Cortex of kidney (tissue), 1 donor: ENCODE measurements at places on chromosomes 5 and 9.

DNA sequence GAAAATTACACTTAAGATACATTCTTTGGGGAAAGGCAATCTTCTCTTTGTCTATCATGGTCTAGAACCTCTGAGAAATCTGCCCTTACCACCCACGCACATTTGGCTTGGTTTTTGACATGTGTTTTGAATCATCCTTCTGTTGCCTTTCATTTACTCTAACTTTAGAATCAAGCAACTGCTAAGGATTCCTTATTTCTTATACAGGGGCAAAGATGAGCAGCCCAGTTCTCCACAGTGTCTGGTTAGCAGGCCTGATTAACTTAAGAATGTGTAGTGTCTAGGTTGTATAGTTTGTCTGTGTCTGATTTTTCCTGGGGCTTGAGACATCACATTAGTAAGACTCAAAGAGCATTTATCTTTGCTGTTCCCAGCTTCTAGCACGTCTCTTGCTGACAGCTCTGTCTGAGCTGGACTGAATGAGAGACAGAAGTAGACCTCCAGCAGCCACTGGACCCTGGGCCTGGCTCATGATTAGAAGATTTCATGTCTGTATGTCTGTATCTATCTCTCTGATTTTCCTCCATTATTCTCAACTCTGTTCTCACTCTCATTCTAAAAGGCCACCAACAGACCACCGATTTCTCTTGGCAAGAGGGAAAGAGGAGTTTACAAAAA, 31.8 kb upstream of the PCA3 start:
- DNase-seq: no peak

GRCh38 chr5:42620579-42621216, 135.9 kb upstream of the CCDC152 start:
- no peak for DNase-seq

DNA sequence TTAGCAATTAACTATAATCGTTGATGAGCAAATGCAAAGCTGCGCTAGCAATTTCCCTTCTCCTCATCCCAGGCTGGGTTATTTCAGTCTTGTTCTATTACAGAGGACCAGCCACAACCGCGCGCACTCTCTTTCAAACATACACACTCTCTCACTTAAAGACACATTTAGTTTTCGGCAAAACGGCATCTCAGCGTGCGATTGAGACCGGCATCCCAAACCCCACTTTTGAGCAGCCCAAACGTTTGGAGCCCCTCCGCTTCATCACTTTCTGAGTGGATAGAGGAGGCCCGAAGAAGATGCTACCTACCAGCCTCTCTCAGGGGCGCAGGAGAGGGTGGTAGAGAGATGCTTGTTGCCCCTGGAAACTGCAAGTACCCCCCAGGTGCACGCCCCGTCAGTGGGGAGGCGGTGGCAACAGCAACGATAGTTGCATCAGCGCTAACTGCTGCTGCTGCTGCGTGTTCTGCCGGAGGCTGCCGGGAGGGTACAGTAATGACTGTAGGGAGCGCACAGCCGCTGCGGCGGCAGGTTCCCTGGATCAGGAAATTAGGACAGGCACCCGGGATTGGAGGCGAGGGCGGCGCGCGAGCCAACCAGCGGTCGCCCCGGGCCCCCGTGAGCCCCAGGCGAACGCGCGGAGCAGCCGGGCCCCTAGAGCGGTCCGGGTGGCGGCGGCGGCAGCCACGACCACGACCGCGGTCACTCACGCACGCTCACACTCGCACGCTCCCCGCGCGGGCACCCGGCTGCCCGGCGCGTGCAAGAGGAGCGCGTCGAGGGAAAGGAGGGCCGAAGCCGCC, 467 bp upstream of the VLDLR start:
- no peak for DNase-seq

GRCh38 chr5:155726267-155726666, 600.7 kb upstream of the SGCD start:
- DNase-seq: no peak

DNA sequence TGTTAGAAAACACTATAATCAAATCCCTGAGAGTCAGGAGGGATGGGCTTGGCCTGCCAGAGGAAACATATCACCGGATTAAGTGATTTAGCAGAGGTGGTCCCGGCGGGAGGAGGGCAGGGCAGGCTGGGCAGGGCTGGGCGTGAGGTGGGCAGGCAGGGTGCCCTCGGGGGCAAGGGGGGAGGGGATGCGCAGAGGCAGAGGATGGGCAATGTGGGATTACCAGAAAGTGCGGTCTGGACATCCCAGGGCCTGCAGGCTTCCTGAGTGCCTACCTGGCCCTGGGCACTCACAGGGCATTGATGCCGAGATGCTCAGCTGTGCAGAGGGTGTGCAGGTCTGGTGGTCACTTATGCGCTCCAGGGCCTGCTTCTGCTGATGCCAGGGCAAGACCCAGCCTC, 115.2 kb downstream of the ADAMTS2 start:
- no peak for DNase-seq

DNA sequence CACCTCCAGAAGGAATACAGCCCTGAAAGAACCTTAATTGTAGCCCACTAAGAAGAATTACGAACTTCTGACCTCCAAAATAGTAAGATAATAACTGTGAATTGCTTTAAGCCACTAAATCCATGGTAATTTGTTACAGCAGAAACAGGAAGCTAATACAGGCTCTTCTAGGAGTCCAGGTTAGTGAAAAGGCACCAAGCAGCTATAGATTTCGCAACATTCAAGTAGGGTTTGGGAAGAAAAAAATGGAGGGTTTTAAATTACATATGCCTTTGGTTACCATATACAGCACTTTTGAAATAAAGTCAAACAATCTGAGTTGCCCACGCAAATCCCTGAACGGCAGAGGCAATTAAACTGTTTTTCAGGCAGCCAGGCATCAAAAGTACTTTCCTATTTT, 1.7 kb upstream of the ACTL7A start:
- no peak for DNase-seq

DNA sequence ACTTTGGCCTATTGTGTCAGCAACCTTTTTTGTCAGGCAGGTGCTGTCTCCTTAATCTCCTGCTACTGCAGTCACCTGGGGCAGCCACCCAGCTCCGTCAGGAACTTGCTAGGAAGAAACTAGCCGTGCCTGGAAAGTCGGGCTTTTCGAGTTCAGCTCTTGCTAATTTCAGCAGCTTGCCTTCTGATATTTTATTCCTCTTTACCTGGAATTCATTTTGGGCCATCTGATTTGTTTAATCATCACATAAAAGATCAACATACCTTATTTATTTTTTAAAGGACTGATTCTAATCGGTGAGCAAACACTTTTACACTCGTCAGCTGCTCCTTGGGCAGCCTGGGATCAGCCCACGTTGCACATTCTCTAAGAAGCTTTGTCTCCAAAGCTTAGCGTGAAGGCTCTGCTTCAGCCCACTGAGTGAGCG, 42.2 kb downstream of the PRLR start:
- DNase-seq: no peak

DNA sequence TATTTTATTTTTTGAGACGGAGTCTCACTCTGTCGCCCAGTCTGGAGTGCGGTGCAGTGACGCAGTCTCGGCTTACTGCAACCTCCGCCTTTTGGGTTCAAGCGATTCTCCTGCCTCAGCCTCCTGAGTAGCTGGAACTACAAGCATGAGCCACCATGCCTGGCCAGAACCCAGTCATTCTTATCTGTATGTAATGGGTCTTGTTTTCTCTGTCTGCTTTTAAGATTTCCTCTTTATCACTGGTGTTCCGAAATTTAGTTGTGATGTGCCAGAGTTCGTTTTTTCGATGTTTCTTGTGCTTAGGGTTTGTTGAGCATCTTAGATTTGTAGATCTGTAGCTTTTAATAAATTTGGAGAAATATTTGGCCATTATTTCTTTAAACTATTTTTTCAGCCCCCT, 19.2 kb downstream of the SLC25A25 start:
- no peak for DNase-seq

GRCh38 chr5:121424976-121425375, 426.7 kb upstream of the FTMT start:
- DNase-seq: no peak

GRCh38 chr9:111599092-111599954, at the start of gene PTGR1:
Gene PTGR1 (minus strand): TSS chr9:111599647. CDS start chr9:111597422, 2,225 bp downstream.
- peak; percentile 36 for DNase-seq

DNA sequence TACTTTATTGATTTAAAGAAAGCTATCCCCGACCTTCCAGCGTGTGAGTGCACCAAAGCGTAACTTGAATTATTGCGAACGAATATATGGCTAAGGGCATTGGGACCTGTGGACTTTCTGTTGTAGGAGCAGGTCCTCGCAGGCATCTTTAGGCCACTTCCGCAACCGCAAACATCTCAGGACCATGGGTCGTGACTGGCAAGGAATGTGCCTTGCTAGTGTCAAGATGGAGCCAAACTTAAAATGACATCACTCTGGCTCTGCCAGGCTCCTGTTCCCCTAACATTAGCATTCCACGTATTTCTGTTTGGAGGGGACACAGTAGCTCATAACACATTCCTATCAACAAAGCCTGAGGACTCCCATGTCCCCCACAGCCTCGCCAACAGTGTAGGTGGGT, 44.1 kb upstream of the OLFM1 start:
- no peak for DNase-seq

DNA sequence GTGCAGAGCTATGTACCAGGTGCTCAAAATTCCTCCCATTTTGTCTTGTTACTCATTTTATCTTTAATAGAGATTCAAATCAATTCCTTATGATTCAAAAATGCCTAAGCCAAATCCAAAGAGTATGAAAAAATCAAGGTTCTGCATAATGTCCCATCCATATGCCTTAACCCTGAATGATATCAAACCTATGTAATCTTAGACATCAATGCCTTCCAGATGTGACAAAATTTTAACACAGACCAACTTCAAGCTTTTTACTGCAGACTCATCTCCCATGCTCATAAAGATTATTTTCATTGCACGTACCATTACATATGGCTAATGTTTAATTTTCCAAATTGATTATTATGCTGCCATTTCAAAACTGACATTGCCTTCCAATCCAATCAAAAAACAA, 122.4 kb downstream of the NFIB start:
- no peak for DNase-seq

DNA sequence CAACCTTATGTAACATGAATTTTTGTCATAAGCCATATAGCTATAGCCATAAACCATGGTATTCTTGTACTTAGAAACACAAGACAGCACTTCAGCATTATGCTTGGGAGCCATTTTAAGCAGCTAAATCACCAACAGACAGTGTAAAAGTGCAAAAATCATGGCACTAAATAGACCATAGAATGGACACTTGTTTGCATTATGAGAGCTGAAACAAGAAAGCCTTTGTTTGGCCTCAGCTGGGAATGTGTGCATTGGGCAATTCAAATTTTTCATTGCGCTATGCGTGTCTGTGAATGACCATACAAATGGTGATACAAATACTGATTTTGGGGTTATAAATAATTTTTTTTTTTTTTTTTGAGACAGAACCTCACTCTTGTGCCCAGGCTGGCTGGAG, 23.7 kb downstream of the KDM4C start:
- DNase-seq: no peak

DNA sequence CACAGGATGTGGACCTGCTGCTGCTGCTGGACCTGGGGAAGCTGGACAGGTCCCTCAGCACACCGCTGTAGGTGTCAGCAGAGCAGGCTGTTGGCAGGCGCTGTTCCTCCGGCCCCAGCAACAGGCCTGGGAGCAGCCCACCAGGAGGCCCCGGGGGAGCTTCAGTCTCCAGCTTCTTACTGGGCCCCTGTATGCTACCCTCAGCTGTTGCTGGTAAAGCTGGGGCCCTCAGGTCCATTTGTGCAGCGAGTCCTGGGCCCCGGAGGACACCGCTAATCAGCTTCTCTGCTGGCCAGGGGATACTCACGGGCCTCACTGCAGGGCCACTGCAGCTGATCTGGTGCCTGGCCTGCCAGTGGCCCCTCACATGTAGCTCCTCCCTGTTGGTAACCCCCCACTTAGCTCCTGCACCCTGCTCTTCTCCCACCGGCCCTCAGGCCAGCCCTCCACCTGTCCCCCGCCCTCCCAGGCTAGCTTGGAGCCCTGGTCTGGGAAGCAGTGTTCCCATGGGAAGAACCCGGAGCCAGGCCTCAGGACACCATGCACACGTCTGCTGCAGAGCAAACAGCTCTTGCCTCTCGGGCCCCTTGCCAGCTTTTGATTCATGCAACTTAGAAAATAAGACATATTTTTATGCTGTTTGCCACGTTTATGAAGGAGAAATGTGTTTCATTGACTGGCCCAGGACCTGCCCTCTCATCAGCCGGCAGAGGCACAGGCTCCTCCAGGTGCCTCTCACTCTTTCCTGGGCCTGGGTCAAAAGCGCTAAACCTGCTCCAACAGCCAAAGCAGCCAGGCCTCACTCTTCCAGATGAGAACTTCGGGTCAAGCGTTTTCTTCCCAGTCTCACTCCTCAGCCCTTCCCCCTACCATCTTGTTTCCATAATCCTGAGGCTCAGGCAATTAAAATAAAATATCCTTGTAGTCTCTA, 61.0 kb upstream of the ADAMTS2 start:
- no peak for DNase-seq

- DNase-seq: no peak
These were observed 40.3 kb downstream of the ADAM19 start for GRCh38 chr5:157535042-157535865.

DNA sequence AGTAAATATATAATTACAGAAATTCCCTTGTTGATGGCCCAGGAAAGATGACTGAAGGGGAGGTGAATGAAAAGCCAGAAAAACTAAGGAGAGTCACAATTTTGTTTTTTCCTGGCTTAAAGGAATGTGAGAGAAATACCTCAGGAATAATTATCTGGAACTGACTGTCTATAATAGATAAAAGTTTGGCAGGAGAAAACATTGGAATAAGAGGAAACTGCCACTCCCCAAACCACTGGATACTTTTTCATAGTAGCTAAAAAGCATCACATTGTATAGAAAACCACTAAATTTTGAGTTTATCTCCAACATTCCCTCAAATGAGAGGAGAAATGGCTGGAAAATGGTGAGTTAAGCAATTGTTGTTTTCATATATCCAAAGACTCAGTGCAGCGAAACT, 326.0 kb downstream of the NPR3 start:
- DNase-seq: no peak

- no peak for DNase-seq
These were observed 503.6 kb upstream of the PAPPA start for GRCh38 chr9:115649991-115650472.

DNA sequence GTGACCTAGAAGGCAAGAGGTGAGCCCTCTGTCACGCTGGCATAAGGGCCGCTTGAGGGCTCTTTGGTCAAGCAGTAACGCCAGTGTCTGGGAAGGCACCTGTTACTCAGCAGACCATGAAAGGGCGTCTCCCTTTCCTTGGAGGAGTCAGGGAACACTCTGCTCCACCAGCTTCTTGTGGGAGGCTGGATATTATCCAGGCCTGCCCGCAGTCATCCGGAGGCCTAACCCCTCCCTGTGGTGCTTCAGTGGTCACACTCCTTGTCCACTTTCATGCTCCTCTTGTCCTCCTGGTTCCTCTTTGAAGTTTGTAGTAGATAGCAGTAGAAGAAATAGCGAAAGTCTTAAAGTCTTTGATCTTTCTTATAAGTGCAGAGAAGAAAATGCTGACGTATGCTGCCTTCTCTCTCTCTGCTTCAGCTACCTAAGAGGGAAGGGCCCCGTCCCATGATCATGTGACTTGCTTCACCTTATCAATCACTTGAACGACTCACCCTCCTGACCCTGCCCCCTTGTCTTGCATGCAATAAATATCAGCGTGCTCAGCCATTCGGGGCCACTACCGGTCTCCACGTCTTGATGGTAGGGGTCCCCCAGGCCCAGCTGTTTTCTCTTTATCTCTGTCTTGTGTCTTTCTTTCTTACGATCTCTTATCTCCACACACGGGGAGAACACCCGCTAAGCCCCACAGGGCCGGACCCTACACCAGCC, 16.7 kb upstream of the SCGB3A1 start:
- no peak for DNase-seq

GRCh38 chr9:111096051-111096450, 57.8 kb upstream of the LPAR1 start:
- no peak for DNase-seq

GRCh38 chr5:19401032-19401431, 587.0 kb downstream of the CDH18 start:
- DNase-seq: no peak
